ENCODE measurements at places on chromosomes 11 and 22.
A peak's percentile ranks its signal among the peaks of the same experiment; 100 is the strongest.

DNA sequence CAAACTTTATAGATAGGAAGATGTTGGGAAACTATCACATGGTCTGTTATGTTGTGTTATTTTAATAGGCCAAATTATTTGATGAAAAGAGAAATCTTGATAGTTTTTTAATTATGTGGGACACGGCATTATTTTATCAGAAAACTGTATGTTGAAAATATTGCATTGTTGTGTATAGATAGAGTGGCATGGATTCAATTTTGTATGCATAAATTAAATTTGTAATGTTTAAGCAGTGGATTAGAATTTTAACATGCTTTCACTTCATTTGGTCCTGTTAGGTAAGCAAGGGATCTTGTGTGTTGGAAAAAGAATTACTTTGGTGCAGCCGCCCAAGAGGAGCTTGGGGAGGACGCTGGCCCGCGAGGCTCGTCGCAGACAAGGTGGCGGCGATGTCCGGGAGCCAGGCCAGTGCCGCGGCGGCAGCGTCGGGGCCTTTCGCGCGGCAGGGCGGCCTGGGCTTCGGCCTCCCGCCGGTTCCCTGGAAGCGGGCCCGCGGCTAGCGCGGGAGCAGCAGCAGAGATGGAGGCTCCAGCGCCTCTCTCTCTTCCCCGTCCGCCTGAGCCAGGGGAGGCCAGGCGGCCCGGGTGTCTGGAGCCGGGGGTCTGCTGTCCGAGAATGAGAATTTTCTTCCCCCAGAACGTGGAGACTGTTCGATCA, 82.7 kb downstream of the GGT1 start:
- DNase-seq: no peak

GRCh38 chr11:100684101-100685065, 2.7 kb upstream of the ARHGAP42 start:
- no peak for DNase-seq

GRCh38 chr11:86089659-86090058, 20.8 kb upstream of the PICALM start:
- no peak for DNase-seq

DNA sequence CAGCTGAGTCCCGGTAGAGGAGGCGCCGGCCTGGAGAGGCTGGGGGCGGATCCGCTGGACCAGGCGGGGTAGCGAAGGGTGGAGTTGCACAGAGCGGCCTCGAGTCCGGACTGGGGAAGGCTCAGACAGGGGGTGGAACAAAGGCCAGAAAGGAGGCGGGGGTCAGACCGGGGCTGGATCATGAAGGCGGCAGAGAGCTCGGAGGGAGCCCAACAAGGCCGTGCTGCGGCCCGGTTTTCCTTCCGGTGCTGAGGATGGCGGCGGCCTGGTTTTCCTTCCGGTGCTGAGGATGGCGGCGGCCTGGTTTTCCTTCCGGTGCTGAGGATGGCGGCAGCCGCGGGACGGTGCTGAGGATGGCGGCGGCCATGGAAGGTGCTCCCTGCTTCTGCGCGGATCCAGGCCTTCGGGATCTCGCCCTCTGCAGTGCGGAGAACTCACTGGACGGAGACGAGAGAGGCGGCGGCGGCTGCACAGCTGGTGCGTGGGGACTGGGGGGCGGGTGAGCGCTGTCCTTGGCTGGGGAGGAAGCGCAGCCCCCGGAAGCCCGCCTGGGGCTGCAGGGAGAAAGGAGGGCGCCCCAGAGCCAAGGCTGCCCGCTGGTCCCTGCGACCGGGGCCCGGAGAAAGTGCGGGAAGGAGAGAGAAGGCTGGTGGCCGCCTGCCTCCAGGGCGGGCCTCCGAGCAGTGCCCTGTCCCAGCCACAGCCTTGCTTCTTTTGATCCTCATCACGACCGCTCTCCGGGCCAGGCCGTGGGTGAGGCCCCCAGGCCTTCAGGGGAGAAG, 350.4 kb upstream of the B3GAT1 start:
- DNase-seq: no peak

- peak; percentile 12 for DNase-seq
Observed at GRCh38 chr11:84714316-84714780, 912.8 kb downstream of the DLG2 start.

DNA sequence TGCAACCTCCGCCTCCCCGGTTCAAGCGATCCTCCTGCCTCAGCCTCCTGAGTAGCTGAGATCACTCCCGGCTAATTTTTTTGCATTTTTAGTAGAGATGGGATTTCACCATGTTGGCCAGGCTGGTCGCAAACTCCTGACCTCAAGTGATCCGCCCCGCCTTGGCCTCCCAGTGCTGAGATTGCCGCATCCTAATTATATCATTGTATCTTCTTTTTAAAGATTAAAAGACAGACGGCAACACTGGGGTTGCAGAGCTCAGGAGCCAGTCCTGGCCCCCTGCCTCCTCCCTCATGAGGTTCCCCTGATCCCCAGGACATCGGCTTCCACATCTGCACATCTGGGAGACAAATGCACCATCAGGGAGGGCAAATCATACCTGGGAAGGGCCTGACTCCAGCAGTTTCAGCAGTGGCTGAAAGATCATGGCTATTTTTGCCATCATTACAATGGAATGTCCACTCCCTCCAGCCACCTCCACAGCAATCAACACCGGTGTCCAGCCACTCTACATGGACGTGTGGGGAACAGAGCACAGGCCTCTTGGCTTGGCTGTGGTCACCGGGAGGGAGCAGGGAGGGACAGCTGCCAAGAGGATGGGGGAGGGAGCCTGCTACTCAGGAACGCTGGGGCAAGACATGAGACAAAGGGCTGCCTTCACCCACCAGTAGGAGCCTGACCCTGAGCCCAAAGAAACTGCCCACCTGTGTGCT, 9.2 kb upstream of the CELSR1 start:
- DNase-seq: no peak

DNA sequence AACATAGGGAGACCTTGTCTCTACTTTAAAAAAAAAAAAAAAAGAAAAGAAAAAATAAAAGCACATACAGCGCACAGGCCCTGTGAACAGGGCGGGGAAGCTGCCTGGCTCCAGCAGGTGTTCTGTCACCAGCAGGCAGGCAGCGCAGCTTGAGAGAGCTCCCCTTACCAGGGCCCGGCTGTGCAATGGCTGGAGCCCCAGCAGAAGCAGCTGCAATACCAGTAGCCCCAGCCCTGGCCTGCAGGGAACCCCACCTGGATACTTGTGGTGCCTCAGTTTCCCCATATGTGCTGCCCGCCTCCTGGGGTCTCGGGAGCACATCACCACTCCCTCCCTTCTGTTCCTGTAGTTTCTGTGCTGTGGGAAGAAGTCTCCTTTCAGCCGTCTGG, 12.3 kb downstream of the TSPAN32 start:
- DNase-seq: no peak

DNA sequence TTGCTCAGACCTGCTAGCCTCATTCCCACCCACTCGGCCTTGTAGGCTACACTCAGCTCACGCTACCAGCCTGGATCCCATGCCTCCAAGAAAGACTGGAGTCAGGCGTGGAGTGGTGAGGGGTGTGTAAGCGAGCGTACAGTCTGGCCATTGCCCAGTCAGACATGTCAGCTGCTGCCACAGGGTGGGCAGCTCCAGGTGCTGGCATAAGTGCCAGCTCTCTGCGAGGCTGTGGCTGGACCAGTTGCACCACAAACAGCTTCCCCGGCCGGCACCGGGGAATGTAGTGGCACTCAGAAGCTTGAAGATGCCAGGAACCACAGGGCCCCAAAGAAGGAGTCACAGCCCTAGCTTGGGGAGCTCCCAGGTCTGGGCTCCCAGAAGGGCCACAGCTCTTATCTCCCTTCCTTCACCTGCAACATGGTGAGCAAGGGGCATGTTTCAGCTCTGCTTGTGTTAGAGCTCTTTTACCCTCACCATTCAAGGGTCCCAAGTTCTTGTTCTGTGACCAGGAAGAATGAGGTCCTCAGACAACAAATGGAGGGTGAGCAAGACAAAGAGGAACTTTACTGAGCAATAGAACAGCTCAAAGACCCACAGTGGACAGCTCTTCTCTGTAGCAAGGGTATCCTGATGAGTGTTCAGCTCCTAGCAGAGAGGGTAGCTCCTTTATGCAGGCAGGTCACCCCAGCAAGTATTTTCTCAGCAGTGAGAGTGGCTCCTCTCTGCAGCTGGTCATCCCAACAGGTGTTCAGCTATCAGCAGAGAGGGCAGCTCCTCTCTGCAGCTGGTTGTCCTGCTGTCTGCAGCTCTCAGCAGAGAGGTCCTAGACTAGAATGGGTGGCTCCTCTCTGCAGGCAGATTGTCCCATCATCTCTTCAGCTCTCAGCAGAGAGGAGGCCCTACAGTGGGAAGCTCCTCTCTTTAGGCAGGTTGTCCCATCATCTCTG, 6.0 kb downstream of the SBF2 start:
- DNase-seq: no peak

- DNase-seq: no peak
Observed at GRCh38 chr11:123060277-123061000, 1.5 kb downstream of the HSPA8 start.

GRCh38 chr11:36988556-36988955, 390.5 kb upstream of the RAG2 start:
- no peak for DNase-seq

DNA sequence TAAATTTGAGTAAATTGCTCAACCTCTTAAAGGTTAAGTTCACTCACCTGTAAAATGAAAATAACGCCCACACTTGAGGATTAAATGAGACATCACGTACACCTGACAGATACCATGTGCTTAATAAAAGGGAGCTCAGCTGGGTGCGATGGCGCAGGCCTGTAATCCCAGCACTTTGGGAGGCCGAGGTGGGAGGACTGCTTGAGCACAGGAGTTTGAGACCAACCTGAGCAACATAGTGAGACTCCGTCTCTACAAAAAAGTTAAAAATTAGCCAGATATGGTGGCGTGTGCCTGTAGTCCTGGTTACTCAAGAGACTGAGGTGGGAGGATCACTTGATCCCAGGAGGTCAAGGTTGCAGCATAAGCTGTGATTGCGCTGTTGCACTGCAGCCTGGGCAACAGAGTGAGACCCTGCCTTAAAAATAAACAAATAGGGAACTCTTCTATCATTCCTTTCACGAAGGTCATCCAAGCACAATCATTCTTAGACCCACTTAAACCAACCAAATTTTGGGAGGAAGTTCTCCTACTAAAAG, 134.1 kb downstream of the BBOX1 start:
- DNase-seq: no peak

GRCh38 chr22:39242595-39243438, 2.0 kb downstream of the PDGFB start:
- DNase-seq: peak; percentile 40

- no peak for DNase-seq
Observed at GRCh38 chr11:74895340-74896116, 53.4 kb downstream of the XRRA1 start.

DNA sequence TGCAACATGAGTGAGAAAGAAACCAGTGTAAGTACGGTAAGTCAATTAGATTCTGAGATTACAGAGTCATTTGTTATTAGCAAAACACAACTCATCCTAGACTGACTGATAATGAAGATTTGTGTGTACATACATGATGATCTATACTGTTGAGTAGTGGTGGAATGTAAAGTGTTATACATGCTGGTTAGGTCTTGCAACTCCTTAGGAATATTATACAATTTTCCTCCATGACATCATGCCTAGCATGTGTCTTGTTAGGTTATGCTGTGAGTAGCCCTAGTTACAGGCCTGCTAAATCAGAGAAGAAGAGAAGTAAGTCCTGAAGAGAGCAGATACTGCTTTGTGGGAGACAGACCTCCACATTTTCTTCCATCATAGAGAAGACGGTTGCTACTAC, 880.6 kb downstream of the LUZP2 start:
- no peak for DNase-seq

GRCh38 chr22:39351689-39352214, 2.0 kb downstream of the SYNGR1 start:
- no peak for DNase-seq

DNA sequence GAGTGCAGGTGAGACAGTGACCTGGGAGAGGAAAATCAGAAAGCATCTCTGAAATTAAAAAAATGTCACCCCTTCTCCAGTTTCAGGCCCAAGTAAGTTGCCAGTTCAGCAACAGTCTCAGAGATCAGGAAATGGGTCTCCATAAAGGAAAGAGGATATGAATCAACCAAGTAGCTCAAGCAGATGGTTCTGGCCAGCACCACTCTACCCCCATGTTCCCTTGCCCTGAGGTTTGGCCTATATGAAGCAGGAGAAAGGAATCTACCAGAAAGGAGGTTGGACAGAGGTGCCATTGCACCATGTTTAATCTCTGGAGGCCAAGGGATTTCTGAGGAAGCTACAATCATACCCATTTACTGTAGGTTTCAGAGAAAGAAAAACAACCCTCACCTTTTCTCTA, 7.7 kb downstream of the FZD4 start:
- DNase-seq: no peak

GRCh38 chr22:49971232-49972162, 10.9 kb downstream of the PIM3 start:
- peak; percentile 83 for DNase-seq

GRCh38 chr22:25644122-25644521, 79.6 kb downstream of the GRK3 start:
- DNase-seq: no peak

DNA sequence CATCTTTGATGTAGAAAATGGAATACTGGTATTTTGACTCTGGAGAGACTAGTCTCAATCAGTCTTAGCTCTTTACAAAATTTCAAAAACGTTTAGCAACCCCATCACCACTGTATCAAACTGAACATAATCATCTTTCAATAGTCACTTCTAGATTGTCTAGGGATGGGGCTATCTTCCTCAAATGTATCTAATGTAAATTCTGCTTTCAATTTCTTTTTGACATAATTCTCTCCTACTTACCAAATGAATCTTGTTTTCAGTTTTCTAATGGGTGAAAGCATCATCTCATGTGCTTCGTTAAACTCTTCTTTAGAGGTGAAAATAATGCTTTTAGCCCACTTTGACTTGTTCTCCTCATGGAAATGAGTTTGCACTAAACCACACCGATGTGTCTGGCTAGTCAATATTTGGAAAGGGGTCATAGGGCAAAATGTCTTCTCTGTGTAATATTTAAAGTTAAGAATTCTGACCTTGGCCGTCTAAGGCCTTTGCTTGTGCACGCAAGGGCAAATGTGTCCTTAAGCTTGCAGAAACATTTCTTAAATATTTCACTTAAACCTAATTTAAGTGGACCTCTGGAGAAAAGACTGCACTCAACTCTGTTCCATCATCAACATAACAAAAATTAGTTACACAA, 5.2 kb downstream of the SIK3 start:
- no peak for DNase-seq

DNA sequence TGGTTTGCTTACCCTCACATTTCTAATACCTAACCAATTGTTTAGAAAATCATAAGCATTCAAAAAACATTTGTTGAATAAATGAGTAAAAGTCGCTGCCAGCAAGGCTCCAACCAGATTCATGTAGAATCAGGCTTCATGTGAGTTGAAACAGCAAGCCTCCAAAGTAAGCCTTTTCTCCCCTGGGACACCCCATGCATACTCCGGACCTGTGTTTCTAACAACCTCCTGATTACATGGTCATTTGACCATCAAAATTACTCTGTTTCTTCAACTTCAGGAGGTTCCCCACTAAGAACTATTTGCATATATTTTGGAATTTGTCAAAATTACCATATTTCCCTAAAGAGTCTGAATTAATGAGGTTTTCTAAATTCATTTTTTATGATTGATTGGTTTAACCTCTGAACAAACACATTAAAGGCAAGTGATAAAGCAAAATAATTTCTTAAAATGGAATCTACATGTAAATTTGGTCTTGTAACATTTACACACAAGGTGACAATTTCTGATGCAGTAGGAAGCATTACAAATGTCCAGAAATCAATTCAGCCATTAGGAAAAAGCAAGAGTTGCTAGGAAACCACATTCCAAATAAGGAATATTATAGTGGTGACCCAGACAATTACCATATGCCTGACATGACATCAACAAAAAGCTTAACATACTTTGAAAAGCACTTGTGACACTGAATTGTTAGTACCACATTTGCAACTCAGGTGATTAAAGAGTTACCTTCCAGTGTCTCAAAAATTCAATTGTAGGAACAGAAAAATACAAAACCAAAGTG, 252.6 kb downstream of the GUCY1A2 start:
- DNase-seq: no peak

- no peak for DNase-seq
Observed at GRCh38 chr11:92962446-92962845, 7.0 kb upstream of the MTNR1B start.

Measured in activated CD4-positive, alpha-beta T cell treated with anti-CD3 and anti-CD28 coated beads, Interleukin-2, amount 50 U/mL, for 48 hours (primary cell).